Stimulated activated CD4-positive, alpha-beta T cell treated with anti-CD3 and anti-CD28 coated beads, Interleukin-4, amount 100 ng/mL, for 24 hours (primary cell): ENCODE measurements at places on chromosomes 16 and 17.

- peak; percentile 67 for DNase-seq
Observed at GRCh38 chr17:82126556-82127314, 28.7 kb upstream of the FASN start.

GRCh38 chr16:50745940-50746339 is 4.1 kb downstream of the CYLD start:
- DNase-seq, result no peak

DNA sequence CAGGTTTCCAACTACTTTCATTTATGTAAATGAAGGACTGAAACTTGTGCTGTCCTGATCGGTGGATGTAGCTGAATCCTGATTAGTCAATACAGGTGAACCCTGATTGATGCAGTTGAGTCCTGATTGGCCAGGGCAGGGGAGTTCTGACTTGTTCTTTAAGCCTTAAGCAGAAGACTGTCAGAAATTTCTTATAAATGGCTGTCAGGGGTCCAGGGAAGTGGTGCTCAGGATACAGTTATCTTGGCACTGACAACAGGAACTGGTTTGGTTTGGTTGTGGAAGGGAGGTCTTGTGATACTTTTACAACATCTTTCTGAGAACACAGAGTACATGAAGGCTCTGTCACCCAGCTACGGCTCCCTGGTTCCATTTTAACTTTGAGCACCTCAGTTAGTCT is 132.1 kb downstream of the KCNJ12 start:
- DNase-seq, result no peak

GRCh38 chr17:31915456-31916100 is 14.1 kb upstream of the UTP6 start:
- no peak for DNase-seq

GRCh38 chr17:32486111-32486700 is 587 bp upstream of the CDK5R1 start:
- DNase-seq, result peak; percentile 67

- DNase-seq, result peak; percentile 63
Observed at GRCh38 chr17:59825533-59826322, 67.0 kb downstream of the TUBD1 start.
